Stimulated activated CD4-positive, alpha-beta T cell treated with anti-CD3 and anti-CD28 coated beads, Interleukin-4, amount 100 ng/mL, for 48 hours (primary cell): ENCODE measurements at places on chromosomes 5 and 9.

DNA sequence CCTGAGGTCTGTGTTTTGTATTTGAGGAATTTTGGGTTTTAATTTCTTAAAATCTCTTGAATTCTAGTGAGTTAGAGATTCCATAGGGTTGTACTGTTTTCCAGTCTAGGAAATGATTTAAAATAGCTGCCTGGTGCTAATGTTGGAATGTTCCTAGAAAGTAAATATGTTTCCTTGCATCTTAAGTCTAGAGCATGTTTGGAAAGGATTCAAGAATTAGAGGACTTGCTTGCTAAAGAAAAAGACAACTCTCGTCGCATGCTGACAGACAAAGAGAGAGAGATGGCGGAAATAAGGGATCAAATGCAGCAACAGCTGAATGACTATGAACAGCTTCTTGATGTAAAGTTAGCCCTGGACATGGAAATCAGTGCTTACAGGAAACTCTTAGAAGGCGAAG lies 41.8 kb downstream of the LMNB1 start:
- DNase-seq: no peak

DNA sequence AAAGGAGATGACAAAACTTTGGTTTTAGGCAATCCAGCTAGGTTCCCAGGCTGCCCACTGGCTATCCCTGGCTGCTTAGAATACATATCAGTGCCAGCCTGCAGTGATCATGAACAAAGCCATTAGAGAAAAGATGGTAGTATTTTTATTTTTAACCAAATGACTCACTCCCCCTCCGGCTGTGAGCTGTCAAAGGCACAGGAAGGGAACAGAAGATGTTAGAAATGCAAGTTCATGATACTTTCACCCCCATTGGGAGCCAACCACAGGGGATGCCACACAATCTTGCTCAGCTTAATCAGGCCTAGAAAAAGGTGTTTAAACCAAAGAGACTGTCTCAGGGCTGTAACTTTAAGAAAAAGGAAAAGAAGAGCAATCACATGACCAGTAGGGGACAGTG lies 70.3 kb upstream of the ASTN2 start:
- DNase-seq: no peak

GRCh38 chr5:168807287-168807686 lies 228.1 kb upstream of the PANK3 start:
- no peak for DNase-seq

DNA sequence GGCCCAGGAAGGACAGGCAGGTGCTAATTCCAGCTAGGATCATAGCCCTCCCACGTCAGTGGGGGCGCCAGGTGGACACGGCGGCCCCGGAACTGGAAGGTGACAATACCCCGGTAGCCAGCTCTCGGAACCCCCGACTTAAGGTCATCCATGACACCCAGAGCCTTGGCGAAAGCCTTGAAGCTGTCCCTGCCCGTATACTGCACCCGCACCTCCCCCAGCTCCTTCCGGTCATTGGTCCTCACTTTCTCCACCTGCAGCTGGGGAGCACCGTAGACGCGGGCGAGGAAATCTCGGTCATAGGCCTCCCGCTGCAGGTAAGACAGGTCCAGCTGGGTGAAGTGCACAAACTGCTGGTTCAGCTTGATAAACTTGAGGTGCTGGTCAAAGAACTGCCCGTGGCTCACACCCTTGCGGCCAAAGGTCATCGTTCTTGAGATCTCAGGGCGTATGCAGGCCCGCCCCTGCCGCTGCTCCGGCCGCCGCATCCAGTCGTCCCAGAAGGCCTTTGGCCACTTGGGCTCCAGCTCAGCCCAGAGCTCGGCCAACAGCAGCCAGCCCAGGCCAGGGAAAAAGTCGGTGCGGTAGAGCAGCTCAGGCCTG lies 10.9 kb downstream of the MGAT1 start:
- no peak for DNase-seq

DNA sequence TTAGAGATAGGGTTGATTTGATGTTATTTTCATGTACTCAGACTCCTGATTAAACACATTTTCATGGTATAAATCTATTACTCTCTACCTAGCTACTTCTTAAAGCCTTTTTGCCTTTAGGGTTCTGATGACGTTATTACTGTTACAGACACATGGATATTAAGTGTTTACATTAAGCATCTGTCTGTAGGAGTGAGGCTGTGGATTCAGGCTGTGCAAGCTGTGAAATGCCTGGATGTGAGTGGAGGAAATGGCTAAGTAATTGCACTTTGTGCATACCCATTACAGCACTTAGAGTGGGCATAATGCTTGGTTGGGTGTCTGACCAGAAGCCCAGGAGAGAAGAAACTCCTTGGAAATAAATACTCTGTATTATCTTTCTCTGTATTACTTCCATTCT lies 186.8 kb downstream of the SNX18 start:
- no peak for DNase-seq

DNA sequence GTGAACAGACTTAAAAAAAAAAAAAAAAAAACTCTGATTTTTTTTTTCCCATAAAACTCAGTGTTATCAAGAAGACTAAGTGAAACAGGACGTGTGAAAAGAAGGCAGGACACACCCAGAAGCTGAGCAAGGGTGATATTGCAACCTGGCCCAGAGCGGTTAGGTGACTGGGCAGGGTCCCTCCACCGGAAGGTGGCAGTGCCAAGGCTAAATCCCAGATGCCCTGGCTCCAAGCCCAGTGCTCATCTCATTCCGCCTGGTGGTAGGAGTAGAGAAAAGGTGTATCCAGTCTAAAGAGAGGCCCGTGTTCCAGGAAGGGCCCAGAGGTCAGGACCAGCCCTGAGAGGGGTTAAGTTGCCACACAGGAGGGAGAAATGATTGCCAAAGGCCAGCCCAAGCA lies 51.5 kb upstream of the SAP30L start:
- no peak for DNase-seq

DNA sequence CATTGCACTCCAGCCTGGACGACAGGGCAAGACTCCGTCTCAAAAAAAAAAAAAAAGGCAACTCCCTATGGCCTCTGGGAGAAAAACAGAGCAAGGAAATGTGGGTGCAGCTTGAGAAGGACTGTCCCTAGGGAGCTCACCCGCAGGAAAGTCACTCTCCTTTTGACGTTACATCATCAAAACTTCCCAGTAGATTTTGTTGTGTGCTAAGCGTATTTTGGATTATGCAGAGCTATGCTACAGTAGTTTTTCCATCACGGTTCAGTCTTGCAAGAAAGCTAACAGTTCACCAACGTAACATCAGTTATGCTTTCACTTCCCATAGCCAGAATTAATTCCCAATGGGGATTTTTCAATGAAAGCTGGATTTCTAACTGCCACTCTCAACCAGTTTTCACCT lies 138.8 kb downstream of the HSD17B3 start:
- DNase-seq: no peak
